ENCODE measurements at places on chromosomes 5 and 9.

DNA sequence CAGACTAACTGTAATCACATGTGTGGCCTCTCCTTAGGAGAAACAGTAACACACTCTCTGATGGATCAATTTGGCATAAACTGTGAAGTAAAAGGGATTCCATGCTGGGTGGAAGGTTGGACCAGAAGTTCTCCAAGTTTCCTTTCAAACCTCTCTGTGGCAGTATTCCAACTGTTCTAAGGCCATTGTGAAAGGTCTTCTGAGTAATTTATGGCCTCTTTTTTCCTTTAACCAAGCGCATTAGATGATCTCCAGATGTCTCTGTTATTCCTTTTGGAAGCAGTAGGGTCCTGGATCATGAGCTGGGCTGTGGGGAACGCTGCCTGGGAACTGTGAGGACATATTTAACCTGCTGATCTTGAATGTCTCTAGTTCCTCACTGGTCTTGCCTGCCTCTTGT is 80.6 kb upstream of the IL6ST start:
- no peak for DNase-seq

- no peak for DNase-seq
Measured at GRCh38 chr9:88936132-88936531, 55.1 kb upstream of the S1PR3 start.

DNA sequence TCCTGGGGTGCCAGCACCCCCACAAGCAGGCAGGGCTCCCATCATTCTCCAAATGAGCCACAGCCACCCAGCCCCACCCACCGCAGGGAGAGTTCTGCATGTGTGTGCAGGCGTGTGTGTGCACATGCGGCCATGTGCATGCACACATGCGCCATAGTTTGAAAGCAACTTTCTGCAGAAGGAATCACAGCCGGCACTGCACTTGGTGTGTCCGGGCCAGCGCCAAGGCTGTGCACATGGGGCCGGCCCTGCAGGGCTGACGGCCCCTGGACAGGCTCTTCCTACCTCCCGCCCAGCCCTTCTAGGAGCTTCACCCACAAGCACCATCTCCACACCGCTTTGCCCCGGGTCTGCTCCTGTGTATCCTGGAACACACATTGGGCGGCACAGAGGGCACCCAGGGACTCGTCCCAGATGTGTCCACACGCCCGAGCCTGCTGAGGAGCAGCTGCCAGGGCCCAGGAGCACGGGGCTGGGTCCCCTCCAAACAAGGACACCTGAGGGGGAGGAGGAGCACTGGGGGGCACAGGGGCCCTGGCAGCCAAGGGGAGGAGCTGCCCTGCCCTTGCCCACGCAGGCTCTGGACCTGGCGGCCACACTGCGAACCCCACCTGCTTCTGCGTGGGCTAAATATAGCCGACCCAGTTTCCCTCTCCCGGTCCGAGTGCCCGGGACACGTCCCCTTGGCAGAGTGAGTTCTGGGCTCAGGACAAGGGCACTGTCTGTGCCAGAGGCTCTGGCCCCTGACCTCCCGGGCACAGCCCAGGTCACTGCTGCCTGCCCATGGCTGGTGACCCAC is 19.1 kb downstream of the TPPP start:
- DNase-seq: no peak

DNA sequence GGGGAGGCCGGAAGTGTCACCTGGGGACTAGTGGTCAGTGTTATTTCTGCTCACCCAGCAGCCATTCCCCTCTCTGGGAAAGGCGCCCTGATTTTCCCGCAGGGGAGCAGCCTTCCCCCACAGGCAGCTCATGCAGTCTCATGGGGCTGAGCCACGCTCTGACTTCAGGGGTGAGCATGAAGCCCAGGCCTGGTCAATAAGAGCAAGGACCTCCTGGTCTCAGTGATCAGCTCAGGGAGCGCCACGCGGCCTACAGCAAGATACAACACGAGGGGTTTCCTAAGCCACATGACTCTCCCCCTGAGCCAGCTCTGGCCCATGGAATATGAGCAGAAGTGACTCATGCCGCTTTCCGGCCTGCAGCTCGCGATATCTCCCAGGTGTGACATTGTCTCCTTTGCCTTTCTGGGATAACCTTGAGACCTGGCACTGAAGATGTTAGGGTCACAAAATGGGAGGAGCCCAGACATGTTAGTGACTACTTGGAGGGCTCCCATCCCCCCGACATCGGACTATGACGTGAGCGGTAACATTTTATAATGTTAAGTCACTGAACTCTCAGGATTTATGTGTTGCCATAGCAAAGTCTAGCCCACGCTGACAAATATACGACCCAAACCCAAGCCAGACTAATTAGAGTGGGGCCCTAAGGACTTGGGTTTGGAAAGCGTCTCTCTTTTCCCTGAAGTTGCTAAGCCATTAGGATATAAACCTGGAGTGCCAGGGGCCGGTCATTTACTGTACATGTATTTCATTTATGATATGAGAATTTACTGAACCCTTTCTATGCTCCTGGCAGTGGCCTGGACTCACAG is 46.5 kb upstream of the GFPT2 start:
- DNase-seq: no peak

- no peak for DNase-seq
Measured at GRCh38 chr9:110025551-110026170, 182.3 kb downstream of the C9orf152 start.

DNA sequence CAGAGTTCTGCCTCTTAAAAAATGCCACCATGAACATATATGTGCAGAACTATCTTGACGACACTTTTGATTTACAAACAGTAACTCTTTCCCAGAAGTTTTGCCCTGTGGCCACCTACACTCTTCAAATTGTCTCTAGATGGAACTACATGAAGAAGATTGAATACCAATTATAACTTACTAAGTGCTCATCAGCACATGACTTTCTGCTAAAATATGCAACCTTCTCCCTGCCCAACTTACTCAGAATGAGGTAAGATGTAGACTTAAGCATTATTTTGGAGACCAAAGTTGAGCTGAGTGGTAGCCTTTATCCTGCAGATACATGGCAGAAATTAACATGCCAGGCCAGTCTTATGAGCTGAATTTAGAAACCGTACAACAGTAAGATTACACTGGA is 105.4 kb downstream of the SEMA5A start:
- DNase-seq: no peak

- no peak for DNase-seq
Measured at GRCh38 chr9:93588641-93589609, 12.5 kb downstream of the PHF2 start.

- no peak for DNase-seq
Measured at GRCh38 chr5:135835766-135836165, 1.3 kb downstream of the SLC25A48 start.

- no peak for DNase-seq
Measured at GRCh38 chr5:137405393-137405792, 93.7 kb downstream of the SPOCK1 start.

- DNase-seq: no peak
Measured at GRCh38 chr9:127175764-127176163, 53.3 kb upstream of the ANGPTL2 start.

- no peak for DNase-seq
Measured at GRCh38 chr5:135076051-135076491, 42.0 kb upstream of the PITX1 start.

GRCh38 chr9:97761879-97762278 is 64.7 kb upstream of the XPA start:
- DNase-seq: no peak

- DNase-seq: no peak
Measured at GRCh38 chr9:20405616-20406015, 216.7 kb downstream of the MLLT3 start.

DNA sequence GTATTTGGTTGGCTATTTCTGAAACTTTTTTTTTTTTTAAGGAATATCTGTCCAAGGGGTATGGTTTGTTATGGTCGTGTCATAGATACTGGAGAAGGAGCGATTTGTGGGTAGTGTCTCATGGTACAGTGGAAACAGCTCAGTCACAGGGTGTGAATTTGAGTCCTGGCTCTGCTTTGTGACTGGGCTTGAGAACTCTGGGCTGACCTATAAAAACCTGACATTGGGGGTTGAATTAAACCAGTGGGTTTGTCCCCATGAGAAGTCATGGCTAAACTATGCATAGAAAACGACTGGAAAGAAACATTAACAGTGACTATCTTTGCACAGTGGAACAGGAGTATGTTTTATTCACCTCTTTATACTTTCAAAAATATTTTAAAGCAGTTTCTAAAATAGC is 54.7 kb downstream of the MACROH2A1 start:
- no peak for DNase-seq

DNA sequence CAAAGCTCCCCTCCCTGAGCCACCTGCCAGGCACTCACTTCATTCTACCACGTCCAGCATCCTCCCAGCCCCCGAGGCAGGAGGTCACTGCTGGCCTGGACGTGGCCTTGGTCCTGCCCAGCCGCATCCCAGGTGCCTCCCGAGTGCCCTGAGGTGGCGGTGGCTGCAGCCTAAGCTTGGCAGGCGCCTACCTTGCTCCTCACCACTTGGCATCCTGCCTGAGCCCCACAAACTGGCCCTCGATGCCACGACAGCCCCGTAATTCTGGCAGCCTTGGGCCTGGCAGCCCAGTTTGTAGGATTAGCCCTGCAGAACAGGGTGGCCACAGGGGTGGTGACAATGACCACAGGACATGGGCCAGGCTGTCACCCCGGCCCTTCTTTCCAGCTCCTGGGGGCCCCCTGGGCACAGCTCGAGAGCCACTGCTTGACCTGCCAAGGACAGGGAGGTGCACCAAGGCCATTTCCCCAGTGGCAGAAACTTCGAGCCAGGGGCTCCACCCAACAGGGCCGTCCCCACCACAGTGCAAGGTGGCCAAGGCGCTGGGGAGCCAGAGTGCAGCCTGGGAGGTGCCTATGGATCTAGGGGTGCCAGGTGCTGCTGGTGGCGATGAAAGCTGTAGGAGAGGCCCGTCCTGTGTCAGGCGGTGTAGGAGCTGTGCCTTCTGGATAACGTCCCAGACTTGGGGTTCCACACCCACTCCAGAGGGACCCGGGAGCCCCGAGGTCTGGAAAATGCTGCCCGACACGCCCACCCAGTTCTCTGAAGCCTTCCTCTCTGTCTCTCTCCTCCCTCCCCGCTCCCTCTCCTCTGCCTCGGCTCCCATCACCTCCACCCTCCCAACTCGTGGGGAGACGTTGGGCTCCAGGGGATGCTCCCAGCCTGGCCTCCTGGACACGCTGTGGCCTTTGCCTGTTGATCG is 18.4 kb downstream of the NKD2 start:
- DNase-seq: no peak

- no peak for DNase-seq
Measured at GRCh38 chr5:8517456-8517855, 648.5 kb downstream of the MTRR start.

DNA sequence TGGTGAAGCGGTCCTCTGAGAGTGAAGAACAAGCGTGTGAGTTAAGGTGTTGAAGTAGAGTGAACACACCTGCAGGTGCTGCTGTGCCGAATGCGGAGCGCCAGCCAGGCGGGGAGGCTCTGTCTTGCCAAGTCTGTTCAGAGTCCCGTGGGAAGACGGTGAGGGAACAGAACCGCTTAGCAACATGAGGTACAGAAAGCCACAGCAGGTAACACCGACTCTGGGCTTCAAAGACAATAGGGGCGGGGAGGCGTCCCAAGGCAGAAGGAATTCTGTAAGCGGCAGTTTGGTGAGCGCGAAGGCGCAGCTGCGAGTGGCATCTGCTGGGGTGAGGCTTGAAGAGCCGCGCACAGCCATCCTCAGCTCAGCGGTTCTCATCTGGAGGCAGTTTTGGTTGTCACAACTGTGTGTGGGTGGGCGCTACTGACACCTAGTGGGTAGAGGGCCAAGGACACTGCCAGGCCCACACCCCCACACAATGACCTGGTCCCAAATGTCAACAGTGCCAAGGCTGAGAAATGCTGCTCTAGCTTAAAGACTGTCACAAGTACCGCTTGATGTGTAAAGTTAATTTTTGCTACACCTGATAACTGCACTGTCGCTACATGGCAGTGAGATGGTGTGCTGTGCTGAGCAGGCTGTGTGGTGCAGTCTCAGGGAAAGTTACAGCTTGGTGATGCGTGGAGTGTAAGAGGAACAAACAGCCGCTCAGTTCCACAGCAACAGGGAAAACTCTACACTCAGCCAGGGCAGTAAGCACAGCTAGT is 67.4 kb upstream of the TBC1D9B start:
- peak; percentile 23 for DNase-seq

DNA sequence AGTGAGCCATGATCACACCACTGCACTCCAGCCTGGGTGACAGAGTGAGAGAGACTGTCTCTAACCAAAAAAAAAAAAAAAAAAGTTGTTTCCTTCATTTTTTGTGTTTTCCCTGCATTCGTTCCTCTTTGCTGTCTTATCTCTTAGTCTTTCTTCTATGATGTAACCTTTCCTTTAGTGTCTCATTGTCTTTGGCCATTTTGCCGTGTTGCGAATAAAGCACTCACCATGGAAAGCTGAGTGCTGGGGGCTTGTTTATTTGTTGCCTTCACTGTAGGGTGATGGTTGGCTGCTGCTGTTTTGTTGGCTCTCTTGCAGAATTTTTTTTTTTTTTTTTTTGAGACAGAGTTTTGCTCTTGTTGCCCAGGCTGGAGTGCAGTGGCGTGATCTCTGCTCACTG is 7.7 kb downstream of the EHMT1 start:
- DNase-seq: no peak

DNA sequence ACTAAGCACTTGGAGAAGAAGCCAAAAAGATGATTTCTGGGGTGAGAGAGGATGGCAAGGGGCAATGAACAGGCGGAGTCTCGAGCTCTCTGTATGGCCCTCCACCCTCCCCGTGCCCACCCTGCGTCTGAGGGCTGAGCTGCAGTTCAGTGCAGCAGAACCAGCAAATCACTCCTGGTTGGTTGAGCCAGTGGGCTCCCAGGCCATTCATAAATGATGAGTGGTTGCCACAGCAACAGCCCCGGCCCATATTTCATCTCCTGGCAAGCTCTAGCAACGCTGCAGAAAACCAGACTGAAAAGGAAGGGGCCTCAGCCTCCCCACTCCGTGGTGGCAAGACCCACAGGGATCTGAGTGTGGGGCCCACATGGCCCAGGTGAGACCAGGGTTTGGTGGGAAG is 93.8 kb upstream of the PPP1R26 start:
- no peak for DNase-seq

DNA sequence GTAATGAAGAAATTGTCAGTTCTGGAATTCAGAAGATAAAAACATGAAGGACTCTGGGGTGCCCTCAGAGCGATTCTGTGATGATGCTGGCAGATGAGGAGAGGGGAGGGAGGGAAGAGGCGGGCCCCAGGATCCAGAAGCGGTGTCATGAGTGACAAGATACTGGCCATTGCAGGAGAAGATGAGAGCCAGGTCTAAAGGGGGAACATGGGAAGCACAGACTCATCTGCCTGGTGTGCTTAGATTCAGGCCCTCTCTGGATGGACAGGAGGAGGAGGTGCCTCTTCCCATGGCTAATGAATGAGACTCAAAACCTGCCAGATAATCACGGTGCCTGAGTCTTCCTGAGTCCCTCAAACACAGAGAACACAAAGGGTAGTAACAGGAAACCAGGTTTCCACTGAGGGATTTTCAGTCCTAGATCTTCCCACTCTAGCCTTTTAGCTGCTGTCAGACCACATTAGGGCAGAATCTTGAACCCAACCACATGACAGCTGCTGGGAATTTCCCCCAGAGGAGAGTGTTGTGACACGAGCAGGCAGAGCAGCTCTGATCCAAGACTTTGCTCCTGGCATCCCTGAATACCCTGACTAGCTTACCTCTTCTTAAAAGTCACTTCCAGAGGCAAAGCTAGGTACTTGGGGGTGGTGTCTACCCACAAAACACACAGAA is 28.2 kb upstream of the HSPA9 start:
- no peak for DNase-seq

Measured in GM19239 (cell line).